ENCODE measurements at places on chromosomes 6 and 20.
A peak's percentile ranks its signal among the peaks of the same experiment; 100 is the strongest.

DNA sequence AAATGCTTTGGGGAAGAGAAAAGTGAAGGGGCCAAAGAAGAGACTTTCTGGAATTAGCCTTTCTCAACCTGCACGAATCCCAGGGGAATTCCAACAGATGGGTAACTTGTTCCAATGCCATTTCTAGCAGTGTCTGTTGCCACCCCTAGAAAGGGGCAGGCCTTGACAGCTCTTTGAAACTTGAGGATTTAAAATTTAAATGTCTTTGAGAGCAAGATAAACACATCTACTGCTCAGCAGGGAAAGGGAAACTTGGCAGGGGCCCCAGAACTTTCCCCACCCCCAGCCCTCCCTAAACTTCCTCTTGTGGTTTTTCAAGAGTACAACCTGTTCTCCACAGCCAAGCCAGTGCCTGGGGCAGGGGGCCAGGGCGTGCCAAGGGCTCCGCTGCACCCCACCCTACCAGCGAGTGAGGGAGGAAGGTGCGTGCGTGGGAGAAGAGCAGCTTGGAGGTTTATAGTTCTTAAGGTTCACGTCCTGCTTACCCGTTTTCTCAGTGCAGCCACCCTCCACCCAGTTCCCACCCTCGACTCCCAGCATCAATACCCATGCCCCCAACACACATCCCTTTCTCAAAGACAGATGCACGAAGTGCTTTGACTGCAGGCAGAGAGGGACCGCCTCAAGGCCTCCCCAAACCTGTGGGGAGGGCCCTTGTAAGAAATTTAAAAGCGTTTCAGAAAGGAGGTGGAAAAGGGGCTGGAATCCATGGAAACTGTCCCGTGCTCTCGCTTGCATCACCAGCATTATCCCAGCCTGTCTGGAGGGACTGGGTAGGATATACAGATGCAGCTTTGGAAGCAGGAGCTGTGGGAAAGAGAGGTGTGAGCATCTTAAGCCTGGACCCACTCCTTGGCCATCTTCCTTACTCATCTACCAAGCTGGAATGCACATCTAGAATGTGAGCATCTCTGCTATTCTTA, 4.5 kb upstream of the TAF8 start:
- peak; percentile 27 for DNase-seq

DNA sequence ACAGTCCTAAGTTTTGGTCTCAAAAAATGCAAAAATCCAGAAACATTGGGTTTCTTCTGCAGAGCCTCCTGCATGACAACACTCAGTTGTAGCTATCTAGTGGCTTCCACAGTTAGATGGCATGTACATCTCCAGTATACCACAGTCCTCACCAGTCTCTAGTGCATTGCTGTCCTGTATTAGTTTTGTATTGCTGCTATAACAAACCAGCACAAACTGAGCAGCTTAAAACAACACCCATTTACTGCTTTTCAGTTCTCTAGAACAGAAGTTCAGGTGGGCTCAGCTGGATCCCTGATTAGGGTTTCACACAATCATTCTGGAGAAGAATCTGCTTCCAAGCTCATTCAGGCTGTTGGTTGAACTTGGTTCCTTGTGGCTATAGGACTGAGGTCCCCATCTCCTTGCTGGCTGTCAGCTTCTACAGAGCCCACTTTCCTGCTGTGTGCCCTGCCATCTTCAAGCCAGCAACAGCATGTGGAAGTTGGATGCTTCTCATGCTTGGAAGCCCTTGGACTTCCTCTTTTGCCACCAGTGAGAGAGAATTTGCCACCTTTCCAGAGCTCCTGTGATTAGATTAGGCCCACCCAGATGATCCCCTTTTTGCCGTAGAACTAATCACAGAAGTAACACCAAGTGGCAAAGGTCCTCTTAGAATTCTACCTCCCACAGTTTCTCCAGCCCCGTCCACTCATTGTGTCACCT, 48.9 kb upstream of the TBC1D7 start:
- DNase-seq, result no peak

DNA sequence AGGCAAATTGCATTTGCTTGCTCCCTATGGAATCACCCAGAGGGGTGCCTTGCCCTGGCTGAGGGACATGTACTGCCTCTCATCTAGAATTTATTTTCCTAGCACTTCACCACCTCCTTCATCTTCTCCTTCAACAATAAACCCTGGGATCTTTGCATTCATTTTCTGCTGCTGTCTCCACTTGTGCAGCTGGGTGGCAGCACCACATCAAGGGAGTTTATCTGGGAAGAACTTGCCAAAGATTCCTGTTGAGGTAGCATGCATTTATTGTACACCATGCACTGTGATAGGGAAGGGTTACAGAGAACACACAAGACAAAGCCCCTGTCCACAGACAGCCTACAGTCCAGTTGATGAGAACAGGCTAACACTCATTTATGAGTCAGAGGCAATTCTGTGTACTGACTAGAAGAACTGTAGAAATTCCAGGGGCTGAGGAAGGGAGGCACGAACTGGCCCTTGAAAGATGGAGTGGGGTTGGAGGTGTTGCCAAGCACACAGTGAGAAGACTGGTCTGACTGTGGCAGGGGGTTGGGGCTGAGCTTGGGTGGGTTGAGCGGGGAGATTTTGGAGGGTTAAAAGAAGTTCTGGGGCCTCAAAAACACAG, 17.5 kb downstream of the C20orf173 start:
- DNase-seq, result peak; percentile 42

- no peak for DNase-seq
Observed at GRCh38 chr6:142874676-142875075, 70.3 kb downstream of the HIVEP2 start.

GRCh38 chr6:41252401-41253169, 24.4 kb downstream of the TREML4 start:
- no peak for DNase-seq
